ENCODE measurements at places on chromosomes 5 and 9.

DNA sequence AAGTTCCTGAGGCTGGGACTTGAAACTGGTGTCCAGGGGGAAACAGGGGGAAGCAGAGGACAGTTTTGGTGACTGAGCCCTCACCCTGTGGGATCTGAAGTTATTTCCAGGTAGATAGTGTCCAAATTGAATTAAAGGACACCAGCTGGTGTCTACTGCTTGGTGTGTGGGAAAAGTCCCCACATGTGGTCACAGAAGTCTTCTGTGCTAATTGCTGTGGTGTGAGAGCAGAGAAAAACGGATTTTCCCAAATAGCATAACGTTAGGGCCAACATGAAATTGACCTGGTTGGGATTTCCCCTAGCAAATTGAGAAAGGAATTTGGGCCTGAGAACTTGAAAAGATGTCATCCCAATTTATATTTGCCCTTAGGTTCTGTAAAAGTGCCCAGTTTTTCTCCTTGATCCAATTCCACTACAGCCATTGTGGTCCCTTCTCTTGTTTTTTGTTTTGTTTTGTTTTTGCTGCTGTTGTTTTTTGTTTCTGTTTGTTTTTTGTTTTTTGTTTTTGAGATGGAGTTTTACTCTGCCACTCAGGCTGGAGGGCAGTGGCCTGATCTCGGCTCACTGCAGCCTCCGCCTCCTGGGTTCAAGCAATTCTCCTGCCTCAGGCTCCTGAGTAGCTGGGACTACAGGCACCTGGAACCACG, 5.6 kb upstream of the STARD4 start:
- DNase-seq: no peak

DNA sequence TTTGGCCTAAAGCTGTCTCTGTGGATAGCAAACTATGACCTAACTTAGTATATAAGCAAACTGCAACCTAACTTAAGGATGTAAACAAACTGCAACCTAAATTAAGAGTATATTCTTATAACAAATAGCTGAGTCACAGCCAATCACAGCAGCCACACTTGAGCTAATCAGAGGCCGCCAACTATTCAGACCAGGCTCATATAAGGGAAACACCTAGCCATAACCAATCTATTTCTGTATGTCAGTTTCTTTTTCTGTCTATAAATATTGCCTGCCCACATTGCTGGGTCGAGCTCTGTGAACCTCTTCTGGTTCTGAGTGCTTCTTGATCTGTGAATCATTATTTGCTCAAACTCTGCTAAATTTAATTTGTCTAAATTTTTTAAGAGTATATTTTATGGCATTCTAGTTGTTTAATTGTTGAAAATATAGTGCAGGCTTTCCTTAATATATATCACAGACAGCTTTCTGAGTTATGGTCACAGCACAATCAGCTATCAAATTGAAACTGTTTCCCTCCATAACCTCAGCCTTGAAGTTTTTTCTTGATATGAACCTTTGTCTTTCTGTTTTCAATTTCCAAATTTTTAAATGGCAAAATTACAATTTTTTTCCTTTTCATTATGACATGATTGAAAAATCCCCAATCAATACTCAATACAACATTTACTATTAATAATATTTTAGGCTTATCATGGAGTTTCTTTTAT, 327.1 kb upstream of the NUDT12 start:
- DNase-seq: no peak

DNA sequence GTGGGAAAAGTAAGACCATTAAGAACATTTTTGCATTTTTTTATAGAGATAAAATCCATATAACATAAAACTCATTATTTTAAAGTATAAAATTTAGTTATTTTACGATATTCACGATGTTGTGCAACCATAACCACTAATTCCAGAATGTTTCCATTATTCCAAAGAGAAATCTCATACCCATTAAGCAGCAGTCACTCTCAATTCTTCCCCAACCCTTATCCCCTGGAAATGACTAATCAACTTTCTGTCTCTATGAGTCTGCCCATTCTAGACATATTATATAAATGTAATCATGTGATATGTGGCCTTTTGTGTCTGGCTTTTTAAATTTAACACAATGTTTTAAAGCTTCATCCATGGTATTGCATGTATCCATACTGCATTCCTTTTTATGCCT, 115.6 kb upstream of the ADAMTSL1 start:
- no peak for DNase-seq

- DNase-seq: no peak
These were observed 14.3 kb upstream of the JADE2 start for GRCh38 chr5:134510970-134511795.

GRCh38 chr5:88944751-88945531, 62.0 kb upstream of the MEF2C start:
- DNase-seq: no peak

DNA sequence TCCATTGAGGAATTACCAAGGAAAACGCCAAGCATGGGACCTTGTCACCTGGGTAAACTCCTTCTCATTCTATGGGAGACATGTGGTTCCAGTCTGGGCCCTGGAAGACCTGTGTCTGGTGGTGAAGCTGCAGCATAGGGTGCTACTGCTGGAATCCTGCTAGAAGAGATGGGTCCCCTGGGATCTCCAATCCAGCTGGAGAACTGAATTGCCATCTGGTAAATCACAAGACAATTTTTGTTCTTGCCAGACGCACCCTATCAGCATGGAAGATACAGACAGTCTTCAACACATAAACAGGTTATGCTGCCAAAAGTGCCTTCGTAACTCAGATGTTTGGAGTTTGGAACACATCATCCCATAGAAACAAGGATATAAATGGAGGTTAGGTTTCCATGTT, 424.0 kb upstream of the BRINP1 start:
- DNase-seq: no peak

- no peak for DNase-seq
These were observed 216.2 kb downstream of the MED10 start for GRCh38 chr5:6162175-6162574.

- DNase-seq: no peak
These were observed 602 bp upstream of the ACTL7A start for GRCh38 chr9:108861464-108861863.

- no peak for DNase-seq
These were observed 25.2 kb downstream of the LNPEP start for GRCh38 chr5:96961053-96961452.

DNA sequence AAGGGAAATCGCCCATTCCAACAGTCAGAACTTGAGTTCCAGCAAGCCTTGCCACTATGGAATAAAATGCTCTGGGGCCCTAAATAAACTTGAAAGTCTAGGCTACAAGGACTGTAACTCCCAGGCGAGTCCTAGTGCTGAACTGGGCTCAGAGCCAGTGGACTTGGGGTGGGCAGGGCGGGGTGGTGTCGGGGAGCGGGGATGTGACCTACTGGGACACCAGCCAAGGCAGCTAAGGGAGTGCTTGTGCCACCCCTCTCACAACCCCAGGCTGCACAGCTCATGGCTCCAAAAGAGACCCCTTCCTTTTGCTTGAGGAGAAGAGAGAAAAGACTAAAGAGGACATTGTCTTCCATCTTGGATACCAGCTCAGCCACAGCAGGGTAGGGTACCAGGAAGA, 61.5 kb downstream of the MEIKIN start:
- no peak for DNase-seq

DNA sequence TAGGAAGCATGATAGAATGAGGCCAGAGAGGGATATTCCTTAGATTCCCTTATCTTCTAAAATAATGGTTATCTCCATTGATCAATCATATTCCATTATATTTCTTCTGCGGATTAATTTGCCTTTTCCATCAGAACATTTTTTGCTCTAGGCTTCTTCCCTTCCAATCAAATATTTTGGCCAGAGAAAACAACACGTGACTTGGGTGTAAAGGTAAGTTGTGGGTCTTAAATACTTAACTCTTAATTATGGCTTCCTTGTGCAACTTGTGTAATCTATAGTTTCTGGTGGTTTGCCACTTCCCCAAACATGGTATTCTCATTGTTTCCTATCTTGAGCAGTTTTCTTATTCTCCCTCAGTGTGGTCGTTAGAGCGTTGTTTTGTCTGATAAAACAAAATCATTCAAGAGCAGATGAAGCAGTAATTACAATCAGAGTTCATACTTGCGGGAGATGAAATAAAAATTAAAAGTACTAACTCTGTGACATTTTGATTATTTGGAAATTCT, 889.3 kb downstream of the MAT2B start:
- DNase-seq: no peak

- DNase-seq: no peak
These were observed 157.3 kb upstream of the EPB41L4A start for GRCh38 chr5:112576298-112576925.

DNA sequence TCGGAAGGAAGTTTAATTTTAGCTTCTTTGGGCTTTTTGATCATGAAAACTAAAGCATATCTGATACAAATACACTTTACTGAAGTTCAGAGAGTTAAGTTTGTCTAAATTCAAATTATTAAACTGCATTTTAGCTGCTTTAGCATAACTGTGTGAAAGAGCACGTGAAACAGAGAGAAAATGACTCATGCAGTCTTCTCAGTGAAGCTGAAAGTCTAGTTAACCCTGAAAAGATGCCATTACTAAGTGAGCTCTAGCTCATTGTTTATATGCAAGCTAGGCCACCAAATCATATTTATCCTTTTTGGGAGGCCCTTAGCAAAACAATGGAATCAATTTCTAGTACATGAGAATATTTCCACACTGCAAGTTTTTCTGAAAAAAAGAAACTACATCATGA, 27.6 kb downstream of the TPD52L3 start:
- DNase-seq: no peak

- no peak for DNase-seq
These were observed 300.6 kb downstream of the PARP8 start for GRCh38 chr5:50967009-50967562.

- DNase-seq: no peak
These were observed 6.3 kb upstream of the IL12B start for GRCh38 chr5:159336586-159336985.

GRCh38 chr9:85321561-85321960, 420.2 kb downstream of the AGTPBP1 start:
- no peak for DNase-seq

GRCh38 chr9:35914301-35914807, 5.1 kb downstream of the SPAAR start:
- DNase-seq: no peak

DNA sequence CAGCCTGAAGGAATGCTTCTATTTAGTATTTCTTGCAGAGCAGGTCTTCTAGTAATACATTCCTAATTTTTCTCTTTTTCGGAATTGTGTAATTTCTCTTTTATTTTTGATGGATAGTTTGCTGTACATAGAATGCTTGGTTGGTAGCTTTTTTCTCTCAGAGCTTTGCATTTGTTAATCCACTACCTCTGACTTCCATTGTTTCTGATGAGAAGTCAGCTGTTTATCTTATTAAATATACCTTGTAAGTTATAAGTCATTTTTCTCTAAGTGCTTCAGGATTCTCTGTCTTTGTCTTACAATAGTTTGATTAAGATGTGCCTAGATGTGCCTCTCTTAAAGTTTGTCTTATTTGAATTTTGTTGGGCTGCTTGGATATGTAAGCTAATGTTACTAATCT, 101.9 kb downstream of the HTR1A start:
- no peak for DNase-seq

- DNase-seq: no peak
These were observed 15.9 kb upstream of the OMD start for GRCh38 chr9:92439921-92440750.
